ENCODE measurements at places on chromosomes 16 and 17. TPM values are rescaled to one million over a fixed set of nuclear protein-coding genes. Genes with fewer than 3 reads are reported as not detected.

Gene PRRT2
- polyA plus RNA-seq: 14.4 TPM

Gene TAC4
- polyA plus RNA-seq: 1.8 TPM

Gene STH
- not detected for polyA plus RNA-seq

Gene MYH2
- polyA plus RNA-seq: 74.3 TPM

Gene WFDC1
- 1.8 TPM for polyA plus RNA-seq

Gene PYY
- polyA plus RNA-seq: not detected

Gene TMED6
- 1.5 TPM for polyA plus RNA-seq

Gene HEATR9
- 0.10 TPM for polyA plus RNA-seq

Gene KRT28
- not detected for polyA plus RNA-seq

Gene SDK2
- polyA plus RNA-seq: 27.2 TPM

Gene HOXB1
- polyA plus RNA-seq: not detected

Gene SMPD3
- polyA plus RNA-seq: 1.1 TPM

Gene ADAD2
- 0.94 TPM for polyA plus RNA-seq

Gene KCNJ18
- polyA plus RNA-seq: not detected

Gene FAAP100
- 19.8 TPM for polyA plus RNA-seq

Gene CA5A
- 0.11 TPM for polyA plus RNA-seq

Gene NPIPB6
- 2.0 TPM for polyA plus RNA-seq

Gene ATP2A1
- 688 TPM for polyA plus RNA-seq

Gene TEKT1
- not detected for polyA plus RNA-seq

Gene ZNF768
- 27.9 TPM for polyA plus RNA-seq

Gene PHAF1
- 18.4 TPM for polyA plus RNA-seq

Gene POLR2C
- polyA plus RNA-seq: 44.2 TPM

Gene FOXF1
- polyA plus RNA-seq: not detected

Gene ARL5C
- 0.59 TPM for polyA plus RNA-seq

Gene KRTAP3-1
- polyA plus RNA-seq: not detected

Gene FADS6
- polyA plus RNA-seq: not detected
